ENCODE measurements at places on chromosomes 5 and 9.

DNA sequence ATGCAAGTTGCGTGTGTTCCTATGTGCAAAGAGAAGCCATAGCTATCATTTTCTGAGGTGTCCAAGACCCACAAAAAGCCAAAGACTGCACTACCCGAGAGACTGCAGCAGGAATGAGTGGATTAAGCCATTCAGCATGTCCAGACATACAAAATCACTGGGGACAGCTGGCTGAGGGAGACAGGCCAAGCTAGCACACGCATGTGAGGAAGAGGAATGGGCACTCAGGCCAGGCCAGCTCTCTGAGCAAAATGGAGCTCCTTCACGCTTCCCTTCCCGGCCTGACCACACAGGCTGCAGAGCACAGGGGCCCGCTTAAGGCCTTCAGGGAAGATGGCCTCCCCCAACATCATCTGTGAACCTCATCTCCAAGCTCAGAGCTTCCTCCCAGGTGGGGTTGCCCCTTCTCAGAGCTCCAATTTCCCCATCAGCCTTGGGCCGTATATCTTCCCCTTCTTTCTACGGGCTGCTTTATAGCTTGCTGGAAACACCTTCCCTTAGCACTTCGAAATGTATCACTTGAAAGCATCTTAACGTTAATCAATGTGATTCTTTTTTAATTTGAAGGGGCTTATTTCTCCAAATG is 8.4 kb downstream of the DCANP1 start:
- no peak for DNase-seq

GRCh38 chr9:134162926-134163370 is 1.4 kb downstream of the RNU6ATAC start:
- DNase-seq, result no peak

- no peak for DNase-seq
These were observed 802 bp downstream of the APBB3 start for GRCh38 chr5:140563596-140563995.

- peak; percentile 92 for DNase-seq
These were observed 94.0 kb downstream of the ZNF462 start for GRCh38 chr9:106956971-106957370.

GRCh38 chr9:135968601-135969000 is 7.4 kb upstream of the UBAC1 start:
- DNase-seq, result no peak

GRCh38 chr5:169754737-169755136 is 117.7 kb downstream of the DOCK2 start:
- DNase-seq, result no peak

- DNase-seq, result no peak
These were observed 942.5 kb downstream of the EFNA5 start for GRCh38 chr5:106728208-106728607.

Measured in fibroblast of upper back skin (primary cell).